ENCODE measurements at places on chromosomes 13 and 19.

DNA sequence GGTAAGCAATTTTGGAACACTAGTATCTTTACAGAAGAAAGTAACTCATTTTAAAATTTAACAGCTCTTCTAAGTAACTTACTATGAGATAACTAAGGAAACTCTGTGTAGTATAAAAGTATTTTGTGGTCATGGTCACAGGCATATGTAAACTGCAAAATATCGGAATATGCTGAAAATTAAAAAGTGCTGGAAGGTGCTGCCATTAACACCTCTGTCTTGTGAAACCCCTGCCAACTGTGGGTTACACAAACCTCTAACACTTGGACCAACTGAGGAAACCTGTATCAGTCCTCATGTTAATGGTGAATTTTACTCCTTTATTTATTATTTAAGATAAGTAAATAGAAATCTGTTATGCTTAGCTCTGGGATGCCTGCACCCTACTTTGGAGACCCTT, 206.7 kb downstream of the LACC1 start:
- DNase-seq, result no peak

DNA sequence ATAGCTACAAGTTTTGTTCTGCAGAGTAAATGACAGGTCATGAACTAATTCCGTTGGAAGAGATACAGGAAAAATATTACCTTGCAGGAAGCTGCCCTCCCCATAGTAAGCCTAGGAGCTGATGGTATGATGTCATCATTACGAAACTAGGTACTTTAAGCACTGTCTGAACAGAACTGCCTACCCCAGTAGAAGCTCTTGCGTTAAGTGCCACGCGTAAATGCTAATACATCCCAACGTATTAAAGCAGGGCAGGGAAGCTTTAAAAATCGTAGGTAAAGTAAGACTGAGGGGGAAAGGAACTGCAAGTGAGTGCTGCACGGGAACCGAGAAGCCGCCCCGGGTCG, 572 bp downstream of the UGGT2 start:
- DNase-seq, result peak; percentile 26

DNA sequence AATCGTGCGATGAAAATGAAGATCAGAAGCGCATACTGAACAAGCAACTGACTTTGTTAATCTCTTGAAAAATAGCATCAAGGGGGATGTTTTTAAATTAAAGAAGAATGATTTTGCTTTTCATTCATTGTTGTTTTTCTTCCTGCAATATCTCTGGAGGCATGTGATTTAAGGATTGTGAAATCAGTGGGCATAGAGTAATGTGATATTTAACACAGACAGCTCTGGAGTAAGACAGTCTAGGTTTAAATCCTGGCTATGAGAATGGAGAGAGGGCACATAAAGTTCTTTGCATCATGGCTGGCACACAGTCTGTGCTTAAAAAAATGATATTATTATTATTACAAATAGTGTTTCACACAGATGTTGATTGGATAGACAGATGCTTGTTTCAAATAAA, 243.1 kb upstream of the NBEA start:
- DNase-seq, result no peak

DNA sequence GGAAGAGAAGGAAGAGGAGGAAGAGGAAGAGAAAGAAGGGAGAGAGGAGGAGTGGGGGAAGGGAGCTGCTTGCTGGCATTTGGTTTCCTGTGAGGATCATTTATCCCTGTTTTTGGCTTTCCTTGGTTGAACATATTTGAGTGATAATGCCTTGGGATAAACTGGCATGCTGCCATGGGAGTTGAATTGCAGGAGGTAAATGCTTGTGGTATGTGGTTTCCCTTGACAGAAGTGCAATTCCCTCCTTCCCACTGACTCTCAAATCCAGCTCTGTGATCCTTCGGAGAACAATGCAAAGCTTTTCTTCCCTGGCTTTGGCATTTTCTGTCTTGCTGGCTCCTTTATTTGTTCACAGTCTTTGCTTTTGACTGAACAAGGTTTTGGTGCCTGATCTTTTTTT, 27.2 kb upstream of the CBY2 start:
- DNase-seq, result no peak

- no peak for DNase-seq
Measured at GRCh38 chr19:5824751-5825150, 14.8 kb downstream of the FUT6 start.

- no peak for DNase-seq
Measured at GRCh38 chr19:39297931-39298634, 1.9 kb downstream of the IFNL1 start.

GRCh38 chr13:105952233-105952972, 583.1 kb downstream of the EFNB2 start:
- no peak for DNase-seq

- DNase-seq, result no peak
Measured at GRCh38 chr13:32642316-32642715, 56.1 kb downstream of the PDS5B start.

GRCh38 chr13:41382431-41382830, 71.4 kb downstream of the NAA16 start:
- no peak for DNase-seq

DNA sequence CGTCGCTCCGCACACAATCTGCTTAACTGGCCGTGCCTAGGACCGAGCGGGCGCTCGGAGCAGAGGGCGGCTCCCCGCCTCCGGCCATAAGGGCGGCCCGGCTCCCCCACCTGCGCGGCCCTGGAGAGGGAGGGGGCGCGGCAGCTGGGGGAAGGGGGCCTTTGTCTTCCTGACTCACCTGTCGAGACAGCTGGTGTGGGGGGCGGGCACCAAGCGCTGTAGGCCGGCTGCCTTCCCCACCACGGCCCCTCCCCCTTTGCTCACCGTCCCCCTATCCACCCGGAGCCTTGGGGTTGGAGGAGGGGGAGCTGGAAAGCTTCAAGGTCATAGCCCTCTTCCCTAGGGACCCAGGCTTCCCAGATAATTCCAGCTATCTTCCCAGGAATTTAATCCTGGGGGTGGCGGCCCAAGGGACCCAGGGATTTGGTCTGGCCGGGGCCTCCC, 1.2 kb downstream of the VASP start:
- no peak for DNase-seq

DNA sequence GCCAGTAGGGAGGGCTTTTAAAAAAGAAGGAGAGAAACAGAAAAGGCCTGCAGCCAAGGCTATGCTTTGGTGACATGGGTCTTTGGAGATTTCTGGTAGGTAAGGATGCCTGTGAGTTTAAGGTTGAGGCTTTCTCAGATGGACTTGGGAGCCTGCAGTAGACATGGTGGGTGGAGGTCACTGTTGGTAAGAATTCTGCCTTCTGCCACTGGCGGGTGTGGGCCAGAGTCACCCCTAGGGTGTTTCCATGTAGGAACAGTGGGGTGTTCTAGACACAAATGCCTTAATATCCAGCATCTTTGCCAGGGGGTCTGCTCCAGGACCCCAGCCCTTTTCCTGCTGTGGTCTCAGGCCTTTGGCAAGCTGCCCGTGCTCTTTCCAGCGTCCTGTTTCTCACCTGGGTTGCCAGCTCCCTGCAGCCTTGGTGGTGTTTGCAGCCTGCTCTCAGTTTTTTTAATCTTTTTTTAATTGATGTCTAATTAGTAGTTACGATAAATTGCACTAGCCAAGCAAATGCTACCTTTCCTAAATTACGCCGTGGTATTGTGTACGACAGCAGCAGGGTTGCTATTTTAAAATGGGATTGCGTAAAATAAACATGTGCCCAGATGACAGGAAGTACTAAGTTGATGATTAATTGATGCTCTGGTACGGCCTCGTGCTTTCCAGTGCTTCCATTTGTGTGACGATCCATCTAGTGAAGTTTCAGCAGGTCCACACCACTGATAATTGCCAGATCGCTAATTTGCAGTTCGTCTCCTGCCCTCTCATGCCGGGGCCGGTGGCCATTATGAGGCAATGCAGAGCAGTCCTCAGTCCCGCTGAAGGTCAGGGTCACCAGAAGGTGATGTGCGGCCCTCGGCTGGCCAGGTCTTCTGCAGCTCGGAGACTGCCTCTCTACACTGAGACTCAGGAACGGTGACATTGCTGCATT, 35.3 kb upstream of the NPAS1 start:
- DNase-seq, result peak; percentile 13

GRCh38 chr19:2494447-2495129, 18.7 kb downstream of the GADD45B start:
- no peak for DNase-seq

DNA sequence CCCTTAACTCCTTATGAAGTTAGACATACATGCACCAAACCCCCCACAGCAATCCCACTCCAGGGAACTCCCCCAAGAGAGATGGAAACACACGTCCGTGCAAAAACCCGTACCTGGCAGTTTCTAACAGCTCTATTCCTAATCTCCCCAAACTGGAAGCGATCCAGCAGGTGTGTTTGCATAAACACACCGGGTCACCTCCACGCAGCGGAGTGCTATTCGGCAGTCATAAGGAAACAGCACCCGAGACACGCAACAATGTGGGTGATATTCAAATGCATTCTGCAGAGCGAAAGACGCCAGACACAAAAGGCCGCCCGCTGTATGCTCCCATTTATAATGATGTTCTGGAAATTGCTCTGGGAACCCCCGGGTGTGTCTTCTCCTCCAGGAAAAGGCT, 6.8 kb upstream of the ZNRF4 start:
- no peak for DNase-seq

DNA sequence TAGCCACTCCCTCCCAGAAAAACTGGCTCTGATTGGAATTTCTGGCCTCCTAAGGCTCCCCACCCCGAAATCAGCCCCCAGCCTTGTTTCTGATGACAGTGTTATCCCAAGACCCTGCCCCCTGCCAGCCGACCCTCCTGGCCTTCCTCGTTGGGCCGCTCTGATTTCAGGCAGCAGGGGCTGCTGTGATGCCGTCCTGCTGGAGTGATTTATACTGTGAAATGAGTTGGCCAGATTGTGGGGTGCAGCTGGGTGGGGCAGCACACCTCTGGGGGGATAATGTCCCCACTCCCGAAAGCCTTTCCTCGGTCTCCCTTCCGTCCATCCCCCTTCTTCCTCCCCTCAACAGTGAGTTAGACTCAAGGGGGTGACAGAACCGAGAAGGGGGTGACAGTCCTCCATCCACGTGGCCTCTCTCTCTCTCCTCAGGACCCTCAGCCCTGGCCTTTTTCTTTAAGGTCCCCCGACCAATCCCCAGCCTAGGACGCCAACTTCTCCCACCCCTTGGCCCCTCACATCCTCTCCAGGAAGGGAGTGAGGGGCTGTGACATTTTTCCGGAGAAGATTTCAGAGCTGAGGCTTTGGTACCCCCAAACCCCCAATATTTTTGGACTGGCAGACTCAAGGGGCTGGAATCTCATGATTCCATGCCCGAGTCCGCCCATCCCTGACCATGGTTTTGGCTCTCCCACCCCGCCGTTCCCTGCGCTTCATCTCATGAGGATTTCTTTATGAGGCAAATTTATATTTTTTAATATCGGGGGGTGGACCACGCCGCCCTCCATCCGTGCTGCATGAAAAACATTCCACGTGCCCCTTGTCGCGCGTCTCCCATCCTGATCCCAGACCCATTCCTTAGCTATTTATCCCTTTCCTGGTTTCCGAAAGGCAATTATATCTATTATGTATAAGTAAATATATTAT, 6.1 kb downstream of the FOSB start:
- no peak for DNase-seq

- no peak for DNase-seq
Measured at GRCh38 chr19:43738780-43739211, 16.0 kb downstream of the SMG9 start.

Measured in NCI-H1694 treated with DMSO at 0.1 percent for 48 hours (cell line).